ENCODE measurements at places on chromosomes 5 and 9.

DNA sequence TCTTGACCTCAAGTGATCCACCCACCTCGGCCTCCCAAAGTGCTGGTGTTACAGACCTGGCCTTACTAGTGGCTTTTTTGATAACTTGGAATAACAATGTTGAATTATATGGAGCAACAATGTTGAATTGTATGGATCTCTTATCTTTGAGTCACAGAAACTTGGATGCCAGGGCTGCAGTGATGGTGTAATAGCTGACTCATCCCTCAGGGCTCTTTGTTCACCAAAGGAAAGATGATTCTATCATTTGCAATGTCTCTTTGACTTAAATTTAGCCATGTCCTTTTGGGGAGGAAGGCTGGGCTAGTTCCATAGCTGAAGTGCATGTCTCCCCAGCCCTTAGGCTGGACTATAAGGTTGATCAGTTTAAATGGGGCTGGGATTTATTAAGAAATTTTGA lies 172.3 kb downstream of the PDZD2 start:
- H3K4me3 ChIP-seq, result no peak overlapping the region
- no peak for DNase-seq
- peaks cover 1% of the 10 kb centered on the region for H3K4me1 ChIP-seq
- no peaks in the 10 kb centered on the region for H3K27me3 ChIP-seq
- no peak overlapping the region for H3K27ac ChIP-seq

GRCh38 chr9:96137671-96138429 lies 164.1 kb downstream of the HSD17B3 start:
- no peak overlapping the region for H3K27ac ChIP-seq
- H3K27me3 ChIP-seq, result no peaks in the 10 kb centered on the region
- H3K36me3 ChIP-seq, result no peaks in the 10 kb centered on the region
- peaks cover 31% of the 10 kb centered on the region for H3K4me1 ChIP-seq
- DNase-seq, result no peak
- H3K4me3 ChIP-seq, result no peak overlapping the region

- no peak overlapping the region for H3K27ac ChIP-seq
- no peak for DNase-seq
- H3K4me1 ChIP-seq, result peaks cover 6% of the 10 kb centered on the region
- no peaks in the 10 kb centered on the region for H3K27me3 ChIP-seq
- peaks cover 44% of the 10 kb centered on the region for H3K36me3 ChIP-seq
These were observed 16.0 kb downstream of the TLE1 start for GRCh38 chr9:81673310-81673709.

DNA sequence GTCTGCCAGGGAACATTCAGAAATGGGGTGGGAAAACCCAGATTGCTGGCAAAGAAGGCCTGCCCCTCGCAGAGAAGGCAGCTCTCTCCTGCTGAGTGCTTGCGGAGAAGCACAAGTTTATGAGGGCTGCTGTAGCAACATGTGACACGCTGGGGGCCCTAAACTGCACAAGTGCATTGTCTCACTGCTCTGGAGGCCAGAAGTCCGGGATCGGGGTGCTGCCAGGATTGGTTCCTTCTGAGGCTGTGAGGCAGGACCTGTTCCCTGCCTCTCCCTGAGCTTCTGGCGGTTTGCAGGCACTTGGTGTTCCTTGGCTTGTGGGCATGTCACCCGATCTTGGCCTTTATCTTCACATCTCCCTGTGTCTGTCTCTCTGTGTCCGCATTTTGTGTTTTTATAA lies 75.6 kb upstream of the NEURL1B start:
- DNase-seq, result no peak
- no peak overlapping the region for H3K4me3 ChIP-seq
- H3K27me3 ChIP-seq, result no peaks in the 10 kb centered on the region
- no peaks in the 10 kb centered on the region for H3K36me3 ChIP-seq

GRCh38 chr9:38178237-38178636 lies 109.2 kb upstream of the SHB start:
- H3K27me3 ChIP-seq, result no peaks in the 10 kb centered on the region
- DNase-seq, result no peak
- no peak overlapping the region for H3K4me3 ChIP-seq
- H3K27ac ChIP-seq, result no peak overlapping the region
- H3K36me3 ChIP-seq, result no peaks in the 10 kb centered on the region

GRCh38 chr9:13568841-13569601 lies 289.5 kb upstream of the MPDZ start:
- no peaks in the 10 kb centered on the region for H3K27me3 ChIP-seq
- H3K4me3 ChIP-seq, result no peak overlapping the region
- H3K4me1 ChIP-seq, result peaks cover 2% of the 10 kb centered on the region
- DNase-seq, result no peak
- no peak overlapping the region for H3K27ac ChIP-seq

GRCh38 chr5:6395621-6396020 lies 17.3 kb upstream of the MED10 start:
- H3K36me3 ChIP-seq, result no peaks in the 10 kb centered on the region
- no peak for DNase-seq
- H3K4me3 ChIP-seq, result no peak overlapping the region

DNA sequence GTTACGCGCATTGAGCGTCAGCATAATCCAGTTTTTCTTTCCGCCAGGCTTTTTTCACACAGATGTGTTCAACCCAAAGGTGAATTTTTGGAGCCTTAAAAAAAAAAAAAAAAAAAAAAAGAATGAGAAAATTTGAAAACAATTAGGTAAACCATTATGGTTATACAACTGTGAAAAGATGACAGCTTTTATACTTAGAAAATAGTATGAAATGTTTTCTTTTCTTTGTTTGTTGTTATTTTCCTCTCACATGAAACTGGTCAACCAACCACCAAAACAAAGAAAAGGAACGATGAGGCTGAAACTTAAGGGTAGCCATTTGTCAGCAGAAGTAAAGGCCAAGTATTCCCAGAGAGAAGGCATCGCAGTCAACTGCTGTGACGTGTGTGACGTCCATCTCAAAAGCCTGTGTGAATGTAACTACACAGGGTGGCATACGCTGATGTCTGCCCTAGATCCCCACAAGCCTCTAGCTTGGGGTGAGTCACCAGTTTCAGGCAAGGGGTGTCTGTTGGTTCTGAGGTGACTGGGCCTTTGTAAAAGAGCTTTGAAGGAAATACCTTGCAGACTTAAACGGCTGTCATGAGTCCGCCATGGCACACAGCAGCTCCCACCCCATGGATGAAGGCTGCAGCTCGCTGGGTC lies 182.9 kb downstream of the AOPEP start:
- H3K27ac ChIP-seq, result no peak overlapping the region
- no peak for DNase-seq
- no peak overlapping the region for H3K4me3 ChIP-seq
- H3K36me3 ChIP-seq, result no peaks in the 10 kb centered on the region
- H3K27me3 ChIP-seq, result no peaks in the 10 kb centered on the region

- no peak overlapping the region for H3K27ac ChIP-seq
- peaks cover 7% of the 10 kb centered on the region for H3K4me1 ChIP-seq
- no peak overlapping the region for H3K4me3 ChIP-seq
- DNase-seq, result no peak
These were observed 28.2 kb upstream of the SMAD5 start for GRCh38 chr5:136104306-136104965.

- DNase-seq, result no peak
- H3K27me3 ChIP-seq, result no peaks in the 10 kb centered on the region
- no peak overlapping the region for H3K4me3 ChIP-seq
These were observed 15.1 kb upstream of the EPB41L4B start for GRCh38 chr9:109335929-109336328.

- DNase-seq, result no peak
- H3K4me3 ChIP-seq, result no peak overlapping the region
- H3K27me3 ChIP-seq, result no peaks in the 10 kb centered on the region
- H3K27ac ChIP-seq, result no peak overlapping the region
- H3K36me3 ChIP-seq, result peaks cover 13% of the 10 kb centered on the region
- H3K4me1 ChIP-seq, result no peaks in the 10 kb centered on the region
These were observed 13.5 kb downstream of the ZFP37 start for GRCh38 chr9:113042884-113043657.

DNA sequence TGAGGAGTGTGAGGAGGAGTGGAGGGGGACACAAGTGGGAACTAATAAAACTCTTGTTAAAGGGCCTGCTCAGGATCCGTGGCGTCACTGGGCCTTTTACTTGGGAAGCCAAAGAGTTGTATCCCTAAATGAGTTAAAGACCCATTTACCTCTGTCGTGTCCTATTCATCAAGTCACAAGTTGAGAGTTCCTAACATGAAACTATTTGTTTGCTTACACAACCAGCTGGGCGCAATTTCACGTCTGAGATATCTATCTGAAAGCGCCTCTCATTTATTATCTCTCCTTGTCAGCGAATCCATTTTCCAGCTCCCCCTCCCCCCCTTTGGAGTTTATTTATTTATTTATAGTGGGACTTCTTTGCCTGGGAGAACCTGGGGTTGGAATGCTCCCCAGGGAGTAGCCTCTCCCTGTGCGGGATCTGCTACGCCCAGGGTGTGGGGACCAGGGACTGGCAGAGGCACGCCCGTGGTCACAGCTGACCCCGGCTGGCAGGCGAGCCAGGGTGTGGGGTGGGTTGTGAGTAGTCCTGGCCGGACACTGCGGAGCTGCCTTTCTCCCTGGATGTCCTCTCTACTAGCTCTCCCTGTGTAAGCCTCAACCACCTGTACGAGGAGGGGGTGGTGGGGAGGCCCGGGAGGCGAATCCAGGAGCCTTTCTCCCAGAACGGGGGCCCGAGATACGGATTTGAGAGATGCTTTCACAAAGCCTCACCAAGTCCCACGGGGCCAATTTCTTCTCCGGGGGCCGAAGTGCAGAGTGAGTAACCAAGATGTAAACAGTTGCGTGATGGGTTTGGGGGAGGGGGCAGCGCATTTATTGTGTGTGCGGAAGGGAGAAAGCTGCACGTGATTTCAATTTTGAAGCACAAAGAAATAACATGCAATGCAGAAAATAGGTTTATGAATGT lies 15.3 kb downstream of the NR2F1 start:
- H3K4me1 ChIP-seq, result peaks cover 34% of the 10 kb centered on the region
- no peaks in the 10 kb centered on the region for H3K27me3 ChIP-seq
- H3K36me3 ChIP-seq, result peaks cover 4% of the 10 kb centered on the region
- H3K4me3 ChIP-seq, result peak overlapping the region; percentile 35
- DNase-seq, result no peak

- H3K27ac ChIP-seq, result no peak overlapping the region
- H3K4me1 ChIP-seq, result peaks cover 2% of the 10 kb centered on the region
- H3K27me3 ChIP-seq, result no peaks in the 10 kb centered on the region
These were observed 75.2 kb upstream of the RASGRF2 start for GRCh38 chr5:80884929-80885328.

DNA sequence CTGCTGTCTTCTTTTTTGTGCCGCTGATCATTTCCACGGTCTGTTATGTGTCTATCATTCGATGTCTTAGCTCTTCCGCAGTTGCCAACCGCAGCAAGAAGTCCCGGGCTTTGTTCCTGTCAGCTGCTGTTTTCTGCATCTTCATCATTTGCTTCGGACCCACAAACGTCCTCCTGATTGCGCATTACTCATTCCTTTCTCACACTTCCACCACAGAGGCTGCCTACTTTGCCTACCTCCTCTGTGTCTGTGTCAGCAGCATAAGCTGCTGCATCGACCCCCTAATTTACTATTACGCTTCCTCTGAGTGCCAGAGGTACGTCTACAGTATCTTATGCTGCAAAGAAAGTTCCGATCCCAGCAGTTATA lies 17.1 kb downstream of the F2R start:
- no peaks in the 10 kb centered on the region for H3K27me3 ChIP-seq
- H3K4me3 ChIP-seq, result no peak overlapping the region
- no peak overlapping the region for H3K27ac ChIP-seq
- peaks cover 68% of the 10 kb centered on the region for H3K36me3 ChIP-seq

GRCh38 chr9:130635721-130636647 lies 28.4 kb upstream of the PRDM12 start:
- no peaks in the 10 kb centered on the region for H3K4me1 ChIP-seq
- peaks cover 79% of the 10 kb centered on the region for H3K36me3 ChIP-seq
- DNase-seq, result no peak
- no peak overlapping the region for H3K27ac ChIP-seq
- no peaks in the 10 kb centered on the region for H3K27me3 ChIP-seq

DNA sequence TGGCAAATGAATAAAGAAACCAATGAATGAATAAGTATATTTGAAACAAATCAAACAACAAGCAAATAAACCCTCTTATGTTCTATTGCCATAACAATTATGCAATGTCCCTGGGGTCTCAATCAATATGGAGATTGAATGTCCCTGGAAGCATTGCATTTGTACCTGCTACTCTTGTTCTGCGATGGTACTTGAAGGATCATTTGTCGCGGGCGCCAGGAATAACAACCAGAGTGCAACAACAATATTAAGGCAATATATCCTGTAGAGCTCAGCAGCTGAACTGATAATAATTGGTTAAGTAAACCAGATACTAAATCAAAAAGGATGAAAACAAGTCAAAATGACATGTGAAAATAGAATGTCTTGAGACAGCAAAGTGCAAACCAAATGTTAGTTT lies 1001.9 kb upstream of the NUDT12 start:
- no peaks in the 10 kb centered on the region for H3K36me3 ChIP-seq
- no peak overlapping the region for H3K4me3 ChIP-seq
- no peaks in the 10 kb centered on the region for H3K4me1 ChIP-seq
- no peaks in the 10 kb centered on the region for H3K27me3 ChIP-seq
- no peak overlapping the region for H3K27ac ChIP-seq
- DNase-seq, result no peak

GRCh38 chr5:138139781-138140090 lies 508 bp upstream of the NME5 start:
- no peak overlapping the region for H3K4me3 ChIP-seq
- no peak for DNase-seq
- H3K4me1 ChIP-seq, result no peaks in the 10 kb centered on the region
- no peaks in the 10 kb centered on the region for H3K36me3 ChIP-seq

GRCh38 chr9:98175762-98176161 lies 16.7 kb downstream of the CORO2A start:
- no peaks in the 10 kb centered on the region for H3K36me3 ChIP-seq
- DNase-seq, result no peak
- no peak overlapping the region for H3K27ac ChIP-seq
- peaks cover 13% of the 10 kb centered on the region for H3K4me1 ChIP-seq
- no peak overlapping the region for H3K4me3 ChIP-seq
- H3K27me3 ChIP-seq, result peaks cover 13% of the 10 kb centered on the region

DNA sequence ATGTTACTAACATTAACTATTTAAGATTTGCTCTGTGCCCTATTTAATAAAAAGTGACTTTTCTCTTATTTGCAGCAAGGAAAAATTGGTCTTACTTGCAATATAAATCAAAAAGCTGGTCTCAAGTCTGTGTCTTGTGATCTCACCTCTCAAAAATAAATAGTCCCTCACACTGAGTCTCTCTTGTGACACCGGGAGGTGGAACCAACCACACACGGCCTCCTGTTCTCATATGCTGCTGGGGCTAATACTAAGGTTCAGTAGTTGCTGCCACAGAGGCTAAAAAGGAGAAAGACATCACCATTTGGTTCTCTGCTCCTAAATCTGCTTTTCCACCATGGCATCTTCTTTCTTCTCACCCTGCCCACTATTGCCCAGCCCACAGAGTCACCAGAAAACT lies 175.8 kb upstream of the FTMT start:
- no peaks in the 10 kb centered on the region for H3K4me1 ChIP-seq
- no peaks in the 10 kb centered on the region for H3K36me3 ChIP-seq
- no peak overlapping the region for H3K4me3 ChIP-seq
- DNase-seq, result no peak

DNA sequence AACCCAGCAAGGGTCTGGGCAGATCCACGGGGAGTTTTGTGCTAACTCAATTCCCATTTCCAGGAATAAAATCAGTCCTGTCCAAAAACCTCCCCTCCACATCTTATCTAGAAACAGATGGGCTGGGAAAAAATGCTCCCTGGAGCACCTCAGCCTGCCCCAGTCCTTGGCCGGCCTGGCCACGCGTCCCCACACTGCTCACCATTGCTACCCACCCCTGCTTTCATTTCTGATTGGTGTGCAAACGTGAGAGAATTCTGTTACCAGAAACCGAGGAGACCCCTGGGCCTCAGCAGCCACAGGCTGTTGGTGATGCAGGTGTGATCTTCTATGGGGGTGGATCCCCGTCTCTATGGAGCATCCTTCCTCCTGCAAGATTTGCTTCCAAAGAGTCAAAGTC lies 38.0 kb upstream of the OLFM1 start:
- H3K27ac ChIP-seq, result no peak overlapping the region
- no peaks in the 10 kb centered on the region for H3K36me3 ChIP-seq
- no peak for DNase-seq
- H3K4me1 ChIP-seq, result no peaks in the 10 kb centered on the region
